ENCODE measurements at places on chromosomes 11 and 22. TPM values are rescaled to one million over a fixed set of nuclear protein-coding genes. Genes with fewer than 3 reads are reported as not detected.

AGBL2 gene
- 1.6 TPM for total RNA-seq

GRCh38 chr22:35307372-35307771, 7.7 kb downstream of the TOM1 start:
- no peak for DNase-seq

ANO1 gene
- 11.5 TPM for total RNA-seq

TRPC6 gene
- 10.5 TPM for total RNA-seq

DNA sequence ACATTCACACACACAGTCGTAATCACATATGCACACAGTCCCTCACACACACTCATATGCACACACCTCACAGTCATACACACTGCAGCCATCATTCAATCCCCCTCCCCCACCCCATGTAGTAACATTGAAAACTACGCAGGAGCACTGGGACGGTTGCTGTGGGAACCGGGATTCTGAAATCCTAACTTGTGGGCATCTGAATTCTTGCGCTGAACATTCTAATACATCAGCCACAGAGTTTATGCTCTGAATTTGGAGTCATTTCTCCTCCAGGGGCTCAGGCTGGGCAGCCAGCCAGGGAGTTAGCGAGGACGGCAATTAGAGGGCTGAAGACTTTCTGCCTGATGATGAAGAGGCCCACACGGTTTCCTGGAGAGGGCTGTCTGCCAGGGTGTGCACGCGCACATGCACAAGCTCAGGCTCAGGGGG, 32.7 kb downstream of the CD6 start:
- no peak for DNase-seq

DNA sequence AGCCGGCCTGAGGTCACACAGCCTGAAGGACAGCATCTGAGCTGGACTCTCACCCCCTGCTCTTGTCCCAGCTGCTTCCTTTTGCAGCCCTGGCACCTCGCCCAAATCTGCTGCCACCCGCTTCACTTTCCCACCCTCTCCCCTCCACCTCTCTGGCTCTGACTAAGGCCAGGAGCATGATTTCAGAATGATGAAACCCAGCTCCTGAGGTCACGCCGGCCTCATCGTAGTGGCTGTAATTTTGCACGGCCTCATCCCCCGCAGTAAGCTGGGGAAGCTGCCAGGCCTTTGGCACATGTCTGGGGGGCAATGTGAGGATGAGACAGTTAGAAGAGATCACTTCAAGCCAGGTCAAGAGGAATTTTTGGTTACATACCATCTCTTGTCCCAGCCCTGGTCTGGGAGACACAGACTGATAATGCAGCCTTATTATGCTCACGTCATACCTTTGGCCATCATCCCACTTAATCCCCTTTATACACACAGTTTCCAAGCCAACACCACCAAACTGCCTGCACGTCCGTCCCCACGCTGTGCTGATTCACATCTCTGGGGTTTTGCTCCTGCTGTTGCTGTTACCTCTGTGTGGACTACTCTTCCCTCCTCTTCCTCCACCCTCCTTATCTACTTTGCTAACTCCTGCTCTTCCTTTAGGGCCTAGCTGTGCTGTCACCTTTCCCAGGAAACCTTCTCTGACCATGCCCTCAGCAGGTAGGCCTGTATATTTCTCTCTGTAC, 58.1 kb downstream of the CHRDL2 start:
- DNase-seq = no peak

DNA sequence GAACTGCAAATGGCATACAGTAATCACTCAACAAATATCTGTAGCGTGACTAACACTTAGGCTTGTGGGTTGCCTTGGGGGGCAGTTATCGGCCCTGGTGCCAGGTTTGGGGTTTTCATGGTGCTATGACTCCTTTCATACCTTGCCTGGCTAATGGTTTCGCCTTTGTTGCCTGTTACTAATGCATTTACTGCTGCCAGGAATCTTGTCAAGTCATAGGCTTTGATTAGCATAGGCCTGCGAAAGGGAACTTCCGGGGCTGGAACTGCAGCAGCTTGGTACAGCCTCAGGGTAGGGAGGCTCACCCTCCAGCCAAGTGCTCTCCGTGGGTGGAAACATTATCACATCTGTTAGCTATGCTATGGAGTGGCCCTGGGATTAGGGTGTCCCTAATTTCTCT, 13.2 kb downstream of the SLC25A18 start:
- DNase-seq = no peak

- no peak for DNase-seq
Measured at GRCh38 chr11:73980001-73980961, 2.4 kb downstream of the UCP2 start.
